ENCODE measurements at places on chromosomes 1 and 21.

DNA sequence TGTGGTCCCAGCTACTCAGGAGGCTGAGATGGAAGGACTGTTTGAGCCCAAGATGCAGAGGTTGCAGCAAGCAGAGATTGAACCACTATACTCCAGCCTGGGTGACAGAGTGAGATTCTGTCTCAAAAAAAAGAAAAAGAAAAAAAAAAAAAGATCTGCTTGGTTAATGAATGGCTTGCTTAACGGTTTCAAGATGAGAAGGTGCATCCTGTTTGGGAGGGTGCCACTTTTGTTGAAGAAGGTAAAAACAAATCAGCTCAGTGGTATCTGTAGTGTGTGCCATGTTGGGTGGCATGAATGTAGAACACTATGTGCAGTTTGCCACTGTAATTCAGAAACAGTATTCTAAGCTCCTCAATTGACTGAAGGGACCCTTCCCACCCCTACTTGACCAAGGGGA, 94.9 kb upstream of the ETV3 start:
- DNase-seq = no peak

GRCh38 chr1:110224240-110224995, 14.3 kb downstream of the KCNC4 start:
- DNase-seq = no peak

DNA sequence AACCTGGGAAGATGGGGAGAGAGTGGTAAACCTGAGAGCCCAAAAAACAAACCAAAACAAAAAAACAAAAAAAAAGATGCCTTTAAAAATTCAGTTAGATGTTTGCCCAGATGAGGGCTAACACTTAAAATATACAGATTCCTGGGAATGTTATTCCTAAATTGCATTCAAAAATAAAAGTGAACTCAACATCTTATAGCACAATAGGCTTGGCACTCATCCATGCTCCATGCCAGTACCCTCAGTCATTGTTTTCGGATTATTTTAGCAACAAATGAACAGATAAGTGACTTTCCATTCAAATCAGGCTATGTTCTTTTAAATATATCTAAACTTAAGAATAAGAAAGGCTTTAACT, 3.7 kb downstream of the ATP1A1 start:
- no peak for DNase-seq

- no peak for DNase-seq
Observed at GRCh38 chr1:76695535-76695934, 171.7 kb upstream of the ST6GALNAC5 start.

DNA sequence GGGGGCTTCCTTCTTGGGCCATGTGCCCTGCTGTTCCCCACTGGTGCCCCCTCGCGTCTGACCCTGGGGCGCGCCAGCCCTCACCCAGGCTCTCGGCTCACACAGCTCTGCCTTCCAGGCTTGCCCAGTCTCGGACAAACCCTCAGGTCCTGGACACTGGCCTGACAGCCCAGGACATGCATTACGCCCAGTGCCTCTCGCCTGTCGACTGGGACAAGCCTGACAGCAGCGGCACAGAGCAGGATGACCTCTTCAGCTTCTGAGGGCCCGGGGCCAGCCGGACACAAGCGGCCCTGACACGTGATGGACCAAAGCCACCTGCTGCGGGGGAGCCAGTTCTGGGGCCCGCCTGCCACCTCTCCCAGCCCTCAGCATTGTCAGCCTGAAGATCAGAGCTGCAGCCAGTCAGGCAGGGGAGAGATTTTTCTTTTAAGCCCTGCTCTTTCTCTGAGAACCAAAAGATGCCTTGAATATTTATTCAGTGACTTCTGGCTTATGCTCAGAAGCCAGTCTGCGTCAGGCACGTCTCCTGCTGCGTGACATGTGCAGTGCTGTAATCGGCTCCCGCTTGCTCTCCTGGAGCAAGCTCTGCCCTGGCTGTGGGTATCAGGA, 23.4 kb downstream of the LDLRAP1 start:
- no peak for DNase-seq

GRCh38 chr21:17159697-17160096, 353.1 kb upstream of the CXADR start:
- no peak for DNase-seq

GRCh38 chr21:15514073-15514946, 215.5 kb upstream of the USP25 start:
- no peak for DNase-seq

GRCh38 chr1:51316846-51317120, 13.6 kb downstream of the TTC39A start:
- DNase-seq = no peak

GRCh38 chr1:26999440-26999987, 6.0 kb downstream of the TRNP1 start:
- peak; percentile 67 for DNase-seq

- DNase-seq = no peak
Observed at GRCh38 chr1:226788965-226789364, 49.9 kb upstream of the ITPKB start.

DNA sequence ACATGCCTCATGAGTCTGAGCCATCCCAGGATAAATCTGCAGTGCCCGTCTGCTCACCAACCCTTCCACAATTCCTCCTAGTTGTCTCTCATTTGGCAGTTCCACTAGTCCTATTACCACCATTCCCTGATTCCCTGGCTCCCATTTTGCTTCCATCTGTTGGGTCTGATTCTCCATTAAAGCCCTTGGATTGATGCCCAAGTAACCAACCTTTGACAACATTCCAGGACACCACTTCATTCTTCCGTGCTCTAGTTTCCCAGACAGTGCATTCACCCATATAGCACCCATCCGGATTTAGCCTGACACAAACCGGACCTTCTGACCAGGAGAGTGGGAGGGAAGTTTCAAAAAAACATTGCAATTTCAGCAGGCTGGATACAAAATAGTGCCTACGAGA, 189.4 kb upstream of the PALMD start:
- no peak for DNase-seq

DNA sequence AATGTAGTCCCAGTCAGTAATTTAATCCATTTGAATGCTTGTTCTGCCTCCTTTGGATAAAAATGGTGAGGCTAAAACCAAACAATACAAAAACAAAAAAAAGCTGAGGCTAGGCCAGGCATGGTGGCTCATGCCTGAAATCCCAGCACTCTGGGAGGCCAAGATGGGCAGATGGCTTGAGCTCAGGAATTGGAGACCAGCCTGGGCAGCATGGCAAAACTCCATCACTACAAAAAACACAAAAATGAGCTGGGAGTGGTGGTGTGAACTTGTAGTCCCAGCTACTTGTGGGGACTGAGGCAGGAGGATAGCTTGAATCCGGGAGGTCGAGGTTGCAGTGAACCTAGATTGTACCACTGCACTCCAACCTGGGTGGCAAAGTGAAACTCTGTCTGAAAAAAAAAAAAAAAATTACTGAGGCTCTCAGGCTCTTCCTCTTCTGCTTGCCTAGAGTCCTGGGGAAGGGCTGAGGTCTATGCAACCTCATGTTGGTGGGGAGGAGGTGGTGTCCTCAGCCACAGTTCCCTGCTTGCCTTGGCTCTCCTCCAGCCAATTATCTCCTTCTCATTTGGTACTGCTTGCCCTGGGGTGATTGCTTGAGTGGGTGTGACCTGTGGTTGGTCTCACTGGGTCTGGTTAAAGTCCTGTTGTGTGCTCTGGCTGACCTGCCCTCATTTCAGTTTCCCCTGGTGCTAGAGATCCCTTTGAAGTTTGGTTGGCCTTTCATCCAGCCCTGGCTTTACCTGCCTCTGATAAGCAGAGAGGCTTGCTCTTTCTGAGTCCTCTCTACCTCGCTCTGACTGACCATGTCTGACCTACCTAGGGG, 20.9 kb downstream of the S1PR1 start:
- no peak for DNase-seq

- DNase-seq = peak; percentile 56
Observed at GRCh38 chr1:172499636-172500141, 33.3 kb upstream of the SUCO start.

DNA sequence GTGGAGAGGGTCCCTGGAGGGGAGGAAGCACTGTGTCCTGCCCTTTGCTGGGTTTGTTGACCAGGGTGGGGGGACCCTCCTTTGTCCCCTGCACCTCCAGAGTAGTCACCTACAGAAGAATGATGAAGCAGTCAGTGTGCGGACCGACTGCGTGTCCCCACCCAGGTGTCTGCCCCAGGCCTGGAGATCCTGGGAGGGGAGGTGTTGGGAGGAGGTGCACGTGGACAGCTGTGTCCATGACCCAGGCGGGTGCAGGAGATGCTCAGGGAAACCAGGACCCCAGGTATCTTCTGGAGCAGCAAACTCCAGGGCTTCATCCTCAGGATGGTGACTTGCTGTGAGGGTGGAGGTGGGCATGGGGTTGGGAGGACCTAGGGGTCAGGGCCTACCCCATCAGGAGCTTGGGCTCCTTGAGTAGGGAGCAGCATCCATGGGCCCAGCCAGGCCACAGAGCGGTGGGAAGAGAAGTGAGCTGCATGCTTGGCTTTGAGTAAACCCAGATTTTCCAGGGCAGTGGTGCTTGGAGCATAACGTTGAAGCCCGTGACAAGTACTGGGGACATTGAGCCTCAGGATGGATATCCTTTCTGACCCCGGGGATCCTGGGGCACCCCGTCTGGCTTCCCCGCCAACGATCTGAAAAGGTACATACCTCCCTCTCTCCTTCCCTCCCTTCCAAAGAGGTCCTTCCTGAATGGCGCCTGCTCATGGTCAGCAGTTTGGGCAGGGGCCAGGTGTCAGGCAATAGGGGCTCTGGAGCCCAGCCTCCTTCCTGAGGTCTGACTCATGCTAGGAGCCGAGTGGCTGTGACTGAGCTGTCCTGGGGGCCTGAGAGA, 13.7 kb downstream of the ACTRT2 start:
- no peak for DNase-seq

GRCh38 chr1:115057661-115058254, 28.1 kb downstream of the TSHB start:
- DNase-seq = no peak

DNA sequence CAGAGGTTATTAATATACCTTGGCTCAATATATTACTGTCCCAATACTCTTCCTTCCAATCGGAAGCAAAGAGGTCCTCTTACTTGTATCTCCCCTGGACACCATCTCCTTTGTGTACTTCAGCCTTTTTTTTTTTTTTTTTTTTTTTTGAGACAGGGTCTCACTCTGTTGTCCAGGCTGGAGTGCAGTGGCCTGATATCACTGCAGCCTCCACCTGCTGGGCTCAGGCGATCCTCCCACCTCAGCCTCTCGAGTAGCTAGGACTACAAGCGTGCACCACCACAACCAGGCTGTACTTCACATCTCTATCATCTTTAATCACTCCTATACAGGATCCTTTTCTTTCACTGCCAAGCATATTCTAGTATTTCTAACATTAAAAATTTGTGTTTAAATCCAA, 2.8 kb upstream of the DARS2 start:
- DNase-seq = no peak

DNA sequence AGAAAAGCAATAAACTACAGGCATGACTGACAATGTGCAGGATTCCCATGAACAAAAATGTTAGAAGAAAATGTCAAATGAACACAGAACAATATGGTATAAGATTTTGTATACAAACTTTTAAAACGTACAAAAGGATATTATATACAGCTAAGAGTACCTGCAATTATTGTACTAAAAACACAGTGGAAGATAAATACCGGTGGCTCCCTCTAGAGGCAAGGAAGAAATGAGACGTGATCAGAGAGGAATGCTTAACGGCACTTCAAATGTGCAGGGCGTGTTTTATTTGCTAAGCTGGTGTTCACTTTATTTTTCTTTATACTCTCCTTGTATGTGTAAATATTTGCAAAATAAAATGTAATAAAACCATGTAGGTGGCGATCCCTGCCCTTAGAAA, 191.8 kb upstream of the SAMSN1 start:
- DNase-seq = peak; percentile 4

DNA sequence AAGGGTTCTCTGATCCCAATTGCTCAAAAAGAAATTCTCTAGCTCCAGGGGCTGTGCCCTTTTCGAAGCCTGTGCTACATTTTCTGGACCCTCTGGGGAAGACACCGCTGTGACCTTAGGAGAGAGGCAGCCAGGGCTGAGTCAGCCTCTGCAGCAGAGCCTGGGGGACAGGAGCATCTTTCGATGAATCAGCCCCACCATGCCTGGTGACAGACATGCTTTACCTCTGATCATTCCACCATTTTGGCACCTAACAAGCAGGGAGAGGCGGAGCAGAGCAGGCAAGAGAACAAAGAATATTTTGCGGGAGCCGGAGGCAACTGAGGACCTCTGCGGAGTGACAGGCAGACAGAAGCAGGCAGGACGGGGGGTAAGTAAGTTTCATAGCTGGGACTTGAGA, 84.9 kb downstream of the VWA5B1 start:
- no peak for DNase-seq

GRCh38 chr1:58363585-58363984, 182.9 kb downstream of the OMA1 start:
- DNase-seq = no peak

DNA sequence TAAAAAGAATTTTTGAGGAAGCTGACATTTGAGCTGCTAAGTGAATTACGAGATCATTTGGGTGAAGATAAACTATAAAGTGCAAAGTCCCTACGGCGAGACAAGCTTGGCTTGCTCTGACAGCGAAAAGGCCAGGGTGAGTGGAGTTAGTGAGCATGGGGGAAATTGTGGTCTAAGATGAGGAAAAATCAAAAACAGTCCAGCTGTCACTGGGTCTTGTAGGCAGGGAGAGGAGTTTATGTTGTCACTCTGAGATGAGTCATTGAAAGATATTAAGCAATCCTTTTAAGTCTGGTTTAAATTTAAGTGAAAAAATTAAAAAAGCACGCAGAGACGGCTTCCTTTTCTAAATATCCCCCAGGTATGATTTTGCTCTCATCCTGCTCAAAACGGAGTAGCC, 601.9 kb downstream of the MRPL39 start:
- no peak for DNase-seq

DNA sequence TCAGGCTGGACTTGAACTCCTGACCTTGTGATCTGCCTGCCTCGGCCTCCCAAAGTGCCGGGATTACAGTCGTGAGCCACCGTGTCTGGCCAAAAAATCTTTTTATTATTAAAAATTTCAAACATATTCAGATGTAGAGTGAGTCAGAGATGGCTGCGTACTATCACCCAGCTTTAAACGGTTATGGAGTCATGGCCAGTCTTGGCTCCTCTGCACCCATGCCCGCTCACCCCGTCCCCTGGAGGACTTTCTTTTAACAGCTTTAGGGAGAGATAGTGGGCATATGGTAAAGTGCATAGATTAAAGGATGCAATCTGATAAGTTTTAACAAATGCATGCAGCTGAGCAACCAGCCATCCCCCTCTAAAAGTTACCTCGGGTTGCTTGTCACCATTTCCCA, 51.8 kb downstream of the TNFRSF8 start:
- no peak for DNase-seq

GRCh38 chr1:160607672-160608032, 28.4 kb upstream of the CD84 start:
- DNase-seq = no peak

DNA sequence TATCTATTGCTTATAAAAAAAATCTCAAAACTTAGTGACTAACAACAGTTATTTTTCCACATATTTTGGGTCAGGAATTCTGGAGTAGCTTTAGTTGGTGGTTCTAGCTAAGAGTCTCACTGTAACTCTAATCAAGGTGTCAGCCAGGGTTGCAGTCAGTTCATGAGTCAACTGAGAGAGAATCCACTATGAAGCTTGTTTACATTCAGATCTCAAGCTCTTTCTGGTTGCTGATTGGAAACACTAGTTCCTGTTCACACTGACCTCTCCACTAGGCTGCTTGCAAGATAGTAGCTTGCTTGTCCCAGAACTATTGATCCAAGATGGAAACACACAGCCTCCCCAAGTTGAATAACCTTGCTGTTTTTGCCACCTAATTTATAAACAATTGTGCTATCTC, 1192.1 kb upstream of the B3GALT2 start:
- no peak for DNase-seq

- DNase-seq = no peak
Observed at GRCh38 chr1:14500041-14500440, 98.4 kb upstream of the KAZN start.

- no peak for DNase-seq
Observed at GRCh38 chr1:67817319-67817718, 15.9 kb downstream of the GNG12 start.

GRCh38 chr1:239814306-239814881, 277.3 kb upstream of the FMN2 start:
- peak; percentile 91 for DNase-seq

Measured in COLO829 (cell line).